ENCODE measurements at places on chromosomes 7 and 10.

DNA sequence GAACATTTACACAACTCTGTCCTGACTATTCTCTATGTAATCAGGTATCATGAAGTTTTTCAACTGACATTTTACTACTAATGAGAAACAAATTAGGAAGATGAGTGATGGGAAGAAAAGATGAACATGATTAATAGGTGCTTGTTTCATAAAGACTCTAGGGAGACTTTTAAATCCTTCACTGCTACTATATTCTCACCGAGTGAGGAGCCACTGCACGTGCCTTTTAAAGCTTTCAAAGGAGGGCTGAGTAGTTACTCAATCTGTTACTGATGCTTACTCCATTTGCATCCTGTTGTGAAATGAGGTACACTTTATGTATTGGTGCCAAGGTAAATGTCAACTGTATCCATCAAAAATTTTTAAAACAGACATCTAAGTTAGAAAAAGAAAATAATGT lies 1.3 kb upstream of the COMMD3 start:
- DNase-seq: no peak

GRCh38 chr10:28721318-28721951 lies 44.1 kb downstream of the BAMBI start:
- DNase-seq: no peak

- no peak for DNase-seq
Measured at GRCh38 chr7:68348401-68348800, 1249.9 kb upstream of the AUTS2 start.

DNA sequence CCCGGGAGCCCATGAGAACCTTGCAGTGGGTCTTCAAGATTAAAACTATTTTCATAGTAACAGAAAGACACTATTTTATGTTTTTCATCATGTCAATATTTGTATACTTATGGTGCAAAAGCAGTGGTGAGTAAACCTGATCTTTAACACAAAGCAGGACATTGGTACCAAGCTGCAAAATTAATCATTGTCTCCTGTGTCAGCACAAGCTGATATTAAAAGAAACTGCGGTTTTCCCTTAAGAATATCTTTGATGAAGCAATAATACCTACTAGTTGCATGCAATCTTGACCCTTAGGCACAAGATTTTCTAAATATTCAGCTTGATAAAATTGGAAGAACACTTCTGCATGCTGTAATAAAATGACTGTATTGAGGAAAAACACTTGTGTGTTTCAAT lies 121.7 kb downstream of the MDFIC start:
- no peak for DNase-seq

DNA sequence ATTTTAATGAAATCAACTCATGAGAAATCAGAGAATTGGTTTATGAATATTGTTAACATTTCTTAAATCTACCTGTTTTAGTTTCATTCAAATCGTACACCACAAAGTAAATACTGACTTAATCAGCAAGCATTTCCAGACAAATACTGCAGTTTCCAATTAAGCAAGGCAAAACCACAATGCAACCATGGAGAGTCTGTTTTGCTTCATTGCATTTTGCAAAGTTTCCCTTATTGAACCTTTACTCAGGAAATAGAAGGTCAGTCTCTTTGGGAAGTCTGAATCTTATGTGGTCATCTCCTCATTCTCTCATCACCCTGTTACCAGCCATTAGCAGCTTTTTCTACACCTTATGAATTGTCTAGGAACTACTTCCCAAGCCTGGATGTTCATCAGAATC lies 400.5 kb downstream of the IPMK start:
- DNase-seq: no peak

- DNase-seq: no peak
Measured at GRCh38 chr7:28933846-28934320, 24.2 kb downstream of the TRIL start.

GRCh38 chr10:103733045-103733419 lies 122.3 kb downstream of the SH3PXD2A start:
- no peak for DNase-seq

GRCh38 chr10:28686835-28687682 lies 9.7 kb downstream of the BAMBI start:
- DNase-seq: no peak

DNA sequence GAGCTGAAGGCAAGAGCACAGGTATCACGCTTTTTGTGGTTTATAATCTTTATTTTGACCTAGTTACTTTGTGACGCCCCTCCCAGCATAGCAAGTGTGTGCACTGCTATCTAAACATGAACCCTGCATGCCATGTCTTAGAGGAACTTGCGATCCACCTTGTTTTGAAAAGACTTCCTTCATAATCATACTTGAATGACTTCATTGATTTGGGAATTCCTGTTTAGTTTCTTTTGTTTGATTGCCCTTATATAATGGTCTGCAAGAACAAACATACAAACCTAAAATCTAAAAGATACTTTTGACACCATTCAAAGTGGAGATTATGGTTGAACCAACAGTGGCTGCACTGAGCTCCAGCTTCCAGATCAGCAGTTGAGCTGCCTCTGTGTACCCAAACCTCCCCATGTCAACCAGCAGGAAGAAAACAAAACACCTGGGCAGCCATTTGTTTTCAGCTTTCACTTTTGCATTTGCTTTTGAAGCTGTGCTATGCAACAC lies 132.6 kb downstream of the CELF2 start:
- no peak for DNase-seq

GRCh38 chr7:117127585-117128168 lies 174.4 kb downstream of the ST7 start:
- peak; percentile 8 for DNase-seq

DNA sequence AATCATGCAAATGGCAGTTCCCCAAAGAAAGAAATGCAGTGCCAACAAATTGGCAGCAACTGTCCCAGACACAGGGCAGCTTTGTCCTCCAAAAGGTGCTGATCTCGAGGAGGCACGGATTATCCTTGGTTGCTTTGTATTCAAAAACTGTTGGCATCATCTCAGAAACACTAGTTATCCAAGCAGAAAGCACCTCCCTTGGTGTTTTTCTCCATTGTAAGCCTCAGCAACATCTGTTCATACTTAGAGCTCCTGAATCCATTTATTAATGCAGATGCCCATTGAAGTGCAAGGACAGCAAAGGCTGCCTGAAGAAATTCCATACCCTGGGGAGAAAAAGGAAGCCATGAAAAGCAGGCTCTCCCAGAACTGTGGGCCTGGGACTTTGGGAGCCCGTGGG lies 1.1 kb upstream of the NPS start:
- DNase-seq: no peak

GRCh38 chr10:105605918-105606317 lies 964.8 kb downstream of the SORCS3 start:
- DNase-seq: no peak

DNA sequence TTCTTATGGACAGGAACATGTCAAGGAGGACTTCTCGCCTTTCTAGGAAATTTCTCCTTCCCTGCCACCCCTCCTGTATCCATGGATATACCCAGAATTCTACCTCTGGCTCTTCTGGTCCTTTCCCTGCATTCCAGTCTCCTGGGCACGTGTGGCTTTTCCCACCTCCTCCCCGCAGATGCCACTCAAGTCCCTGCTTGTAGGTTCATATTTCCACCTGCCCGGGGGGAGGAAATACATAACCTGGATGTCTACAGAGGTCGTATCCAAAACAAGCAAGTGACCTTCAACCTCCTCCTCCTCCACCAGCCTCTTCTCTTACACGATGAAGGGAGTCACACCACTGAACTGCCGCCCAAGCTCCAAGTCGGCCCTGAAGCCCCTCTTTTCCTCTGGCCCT lies 20.7 kb downstream of the FGFR2 start:
- no peak for DNase-seq

DNA sequence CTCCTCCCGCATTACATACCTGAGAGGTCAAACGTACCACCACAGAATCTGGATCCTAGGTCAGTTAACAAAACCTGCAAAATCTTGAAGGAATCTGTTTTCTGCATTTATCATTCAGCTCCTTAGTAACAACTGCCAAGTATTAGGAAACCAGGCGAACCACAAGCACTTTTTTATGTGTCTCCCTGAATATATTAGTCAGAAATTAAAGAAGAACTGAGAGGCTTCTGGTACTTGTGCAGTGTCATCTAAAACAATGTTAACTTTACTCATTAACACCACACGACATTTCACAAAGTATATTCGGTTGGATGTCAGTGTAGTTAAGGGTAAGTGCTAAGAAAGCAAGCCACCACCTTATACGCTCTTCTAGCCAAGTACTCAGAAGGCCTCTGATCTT lies 2.5 kb downstream of the CCDC6 start:
- no peak for DNase-seq

GRCh38 chr7:134729895-134730294 lies 49.5 kb upstream of the CALD1 start:
- DNase-seq: no peak

DNA sequence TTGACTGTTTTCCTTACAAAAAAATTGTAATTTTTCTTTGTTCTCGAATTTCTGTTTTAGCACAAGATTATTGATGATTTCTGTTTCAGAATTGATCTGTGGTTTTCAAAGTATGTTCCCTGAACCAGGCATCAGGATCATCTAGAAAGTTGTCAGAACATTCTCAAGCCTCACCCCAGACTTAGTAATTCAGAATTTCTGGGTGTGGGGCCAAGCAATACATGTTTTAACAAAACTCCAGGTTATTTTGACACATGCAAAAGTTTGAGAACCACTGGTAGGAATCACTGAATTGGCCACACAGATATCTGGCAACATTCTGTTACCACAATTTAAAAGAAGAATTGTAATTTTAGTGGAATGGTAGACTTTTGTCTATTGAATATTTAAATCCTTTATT lies 1173.9 kb upstream of the LRRTM3 start:
- no peak for DNase-seq

DNA sequence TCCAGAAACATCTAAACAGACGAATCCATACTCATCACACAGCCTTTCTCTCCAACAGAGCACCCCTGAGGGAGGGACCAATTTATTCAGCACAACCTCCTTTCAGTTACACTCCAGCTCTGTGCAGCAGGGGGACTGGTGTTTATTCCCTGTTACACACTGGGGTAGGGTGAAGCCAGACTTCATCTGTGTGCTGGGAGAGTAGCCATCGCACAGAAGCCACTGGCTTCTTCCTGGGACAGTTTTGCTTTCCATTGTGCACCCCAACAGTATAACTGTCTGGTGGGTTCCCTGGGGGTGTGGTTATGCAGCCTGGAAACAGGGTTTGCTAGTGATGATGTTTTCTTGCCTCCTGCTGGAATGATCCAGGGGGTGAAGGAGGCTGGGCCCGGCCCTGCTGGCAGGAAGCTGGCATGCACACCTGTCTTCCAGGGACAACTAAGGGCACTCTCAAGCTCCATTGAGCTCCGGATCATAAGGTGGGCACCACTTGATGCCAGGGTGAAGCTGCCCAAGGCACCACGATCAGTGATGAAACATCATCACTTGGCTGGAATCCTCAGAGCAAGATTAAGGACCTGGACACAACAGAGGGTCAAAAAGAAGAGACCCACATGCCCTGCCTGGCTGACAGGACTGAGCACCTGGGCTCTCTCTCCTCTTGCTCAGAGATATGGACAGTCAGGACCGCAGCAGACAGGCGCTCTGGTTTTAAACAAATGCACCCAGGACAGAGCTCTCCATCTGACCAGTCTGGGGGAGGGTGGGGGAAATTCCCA lies 293.2 kb downstream of the GRID1 start:
- DNase-seq: no peak

DNA sequence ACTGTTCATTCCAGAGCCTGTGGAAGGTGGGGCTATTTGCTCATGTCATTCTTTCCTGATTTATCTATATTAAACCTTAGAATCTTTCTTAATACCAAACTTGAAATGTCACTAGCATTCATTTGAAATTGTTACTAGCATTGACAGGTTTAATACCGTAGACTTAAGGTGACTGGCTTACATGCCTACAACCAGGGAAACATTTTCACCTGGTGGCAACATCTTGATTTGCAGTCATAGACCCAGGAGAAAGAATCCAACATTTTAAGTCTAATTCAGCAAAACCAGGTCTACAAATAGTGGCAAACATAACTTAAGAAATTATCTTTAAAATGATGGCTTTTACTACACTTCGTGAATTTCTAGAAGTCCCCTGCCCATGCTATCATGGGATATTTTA lies 353.7 kb downstream of the HTR7 start:
- no peak for DNase-seq

DNA sequence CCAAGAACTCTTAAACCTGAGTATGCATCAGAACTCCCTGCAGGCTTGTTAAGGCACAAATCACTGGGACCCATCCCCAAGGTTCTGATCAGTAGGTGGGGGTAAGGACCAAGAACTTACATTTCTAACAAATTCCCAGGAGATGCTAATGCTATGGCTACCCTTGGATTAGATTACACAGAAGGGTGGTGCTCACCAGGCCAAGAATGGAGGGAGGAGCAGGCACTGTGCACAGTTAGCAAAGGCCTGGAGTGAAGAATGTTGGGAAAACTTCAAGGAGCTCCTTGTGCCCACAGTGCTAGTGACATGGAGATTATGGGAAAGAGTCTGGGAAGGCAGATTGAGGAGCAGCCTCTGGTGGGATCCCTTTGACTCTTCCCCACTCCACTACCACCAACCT lies 1.9 kb downstream of the PRSS2 start:
- DNase-seq: no peak

DNA sequence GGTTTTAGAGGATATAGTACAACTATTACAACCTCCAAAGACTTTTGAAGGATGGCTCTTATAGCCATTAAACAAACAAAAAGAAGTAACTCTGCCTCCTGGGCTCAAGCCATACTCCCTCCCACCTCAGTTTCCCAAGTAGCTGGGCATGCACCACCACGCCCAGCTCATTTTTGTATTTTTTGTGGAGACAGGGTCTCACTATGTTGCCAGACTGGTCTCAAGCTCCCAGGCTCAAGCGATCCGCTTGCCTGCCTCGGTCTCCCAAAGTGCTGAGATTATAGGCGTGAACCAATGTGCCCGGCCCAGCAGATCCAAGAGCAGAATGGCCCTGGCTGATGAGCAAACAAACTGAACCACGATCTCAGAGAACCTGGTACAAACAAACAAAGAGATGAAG lies 16.0 kb downstream of the NANOS1 start:
- DNase-seq: no peak

GRCh38 chr7:47454069-47454973 lies 127.6 kb downstream of the TNS3 start:
- no peak for DNase-seq

DNA sequence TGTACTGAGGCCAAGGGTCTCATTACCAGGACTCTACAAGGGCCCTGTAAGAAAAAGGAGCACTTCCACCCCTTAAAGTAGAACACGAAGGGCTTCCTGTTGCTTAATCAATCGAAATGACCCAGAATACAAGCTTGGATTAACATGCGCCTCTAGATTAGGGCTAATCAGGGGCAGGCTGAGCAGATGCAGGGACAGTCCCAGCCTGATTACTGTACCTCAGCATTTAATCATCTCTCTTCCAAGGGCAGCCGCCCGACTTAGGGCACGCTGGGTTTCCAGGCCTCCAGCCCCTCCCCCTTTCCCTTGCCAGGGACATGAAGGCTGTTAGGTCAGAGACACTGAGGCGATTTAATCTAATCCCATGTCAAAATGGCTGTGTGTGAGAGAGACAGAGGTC lies 138.6 kb downstream of the NRF1 start:
- DNase-seq: no peak

- DNase-seq: no peak
Measured at GRCh38 chr10:111221682-111222480, 145.1 kb downstream of the ADRA2A start.

GRCh38 chr7:18577096-18577771 lies 81.7 kb downstream of the HDAC9 start:
- no peak for DNase-seq
